ENCODE measurements at places on chromosomes 2 and 18.

- no peak for DNase-seq
Measured at GRCh38 chr2:160287476-160287875, 87.4 kb upstream of the ITGB6 start.

DNA sequence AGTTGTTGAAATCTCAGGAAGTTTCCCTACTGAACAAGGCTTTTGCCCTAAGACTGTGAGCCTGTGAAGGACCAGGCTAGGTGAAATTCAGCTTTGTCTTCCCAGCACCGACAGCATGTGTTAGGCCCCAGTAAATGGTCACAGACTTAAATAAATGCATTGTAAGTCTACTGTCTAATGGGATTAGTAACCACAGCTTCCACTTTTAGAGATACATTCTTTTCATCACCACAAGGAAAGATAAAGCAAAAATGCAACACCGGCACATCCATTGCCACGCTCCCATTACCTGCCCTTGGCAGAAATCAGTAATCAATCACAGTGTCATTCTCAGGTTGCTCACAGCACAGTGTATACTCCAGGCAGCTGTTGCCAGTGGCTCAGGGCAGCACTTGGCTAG, 59.3 kb downstream of the CRACDL start:
- DNase-seq, result no peak

DNA sequence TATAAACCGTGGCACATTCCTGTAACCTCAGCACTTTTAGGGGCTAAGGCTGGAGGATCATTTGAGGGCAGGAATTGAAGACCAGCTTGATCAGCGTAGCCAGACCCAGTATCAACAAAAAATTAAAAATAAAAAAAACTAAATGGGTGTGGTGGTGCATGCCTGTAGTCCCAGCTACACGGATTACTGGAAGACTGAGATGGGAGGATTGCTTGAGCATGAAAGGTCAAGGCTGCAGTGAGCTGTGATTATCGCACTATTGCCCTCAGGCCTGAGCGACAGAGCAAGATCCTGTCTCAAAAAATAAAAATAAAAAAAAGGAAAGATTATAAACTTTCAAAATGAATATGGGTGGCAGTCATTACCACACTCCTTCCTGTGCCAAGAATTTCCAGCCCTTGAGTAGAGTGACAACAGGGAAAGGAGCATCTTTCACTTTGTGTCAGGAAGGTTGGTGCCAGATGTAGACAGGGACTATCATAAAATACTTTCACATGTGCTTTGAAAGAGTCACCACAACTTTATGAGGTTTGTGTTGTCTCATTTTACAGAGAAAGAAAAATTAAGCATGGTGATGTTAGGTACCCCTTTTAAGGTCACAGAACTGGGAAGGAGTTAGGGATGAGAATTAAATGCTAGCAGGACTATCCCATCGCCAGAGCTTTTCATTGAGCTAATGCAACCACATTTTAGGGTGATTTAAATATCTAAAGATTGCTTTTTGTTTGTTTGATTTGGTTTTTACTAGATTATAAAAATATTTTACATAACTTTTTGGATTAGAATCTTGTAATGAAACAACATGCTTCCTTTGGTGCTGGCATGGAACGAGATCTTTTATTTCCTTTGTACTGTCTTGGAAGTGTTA, 1617.4 kb upstream of the ACVR2A start:
- DNase-seq, result no peak

DNA sequence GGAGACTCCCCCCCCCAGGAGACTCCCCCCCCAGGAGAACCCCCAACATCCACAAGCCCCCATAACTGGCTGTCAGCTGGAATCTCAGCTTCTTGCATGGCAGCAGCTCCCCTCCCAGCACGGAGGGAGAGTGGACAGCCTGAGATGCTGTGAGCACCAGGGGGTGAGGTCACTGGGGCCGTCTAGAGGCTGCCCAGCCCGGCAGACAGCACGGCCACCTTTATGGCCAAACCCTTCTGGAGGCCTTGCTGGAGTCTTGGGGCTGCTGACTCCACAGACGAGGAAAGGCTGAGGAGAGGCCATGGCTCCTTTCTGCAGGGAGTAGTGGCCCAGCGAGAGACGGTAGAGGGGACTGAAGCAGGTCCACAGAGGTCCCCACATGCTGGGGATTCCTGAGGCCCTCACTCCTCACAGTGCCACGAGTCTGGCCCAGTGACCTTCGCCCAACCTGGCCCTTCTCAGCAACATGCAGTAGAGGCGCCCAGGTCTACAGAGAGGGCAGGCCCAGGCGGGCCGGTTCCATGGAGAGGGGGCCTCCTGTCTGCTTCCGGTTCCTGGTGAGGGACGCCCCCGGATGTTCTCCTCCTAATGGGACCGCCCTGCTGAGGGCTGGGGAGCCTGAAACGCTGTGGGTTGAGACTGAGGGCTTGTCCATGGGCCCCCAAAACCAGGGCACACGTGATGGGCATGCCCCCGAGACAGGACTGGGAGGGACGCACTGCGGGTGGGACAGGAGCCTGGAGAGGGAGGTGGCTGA, 122.6 kb upstream of the CTDP1 start:
- DNase-seq, result no peak

DNA sequence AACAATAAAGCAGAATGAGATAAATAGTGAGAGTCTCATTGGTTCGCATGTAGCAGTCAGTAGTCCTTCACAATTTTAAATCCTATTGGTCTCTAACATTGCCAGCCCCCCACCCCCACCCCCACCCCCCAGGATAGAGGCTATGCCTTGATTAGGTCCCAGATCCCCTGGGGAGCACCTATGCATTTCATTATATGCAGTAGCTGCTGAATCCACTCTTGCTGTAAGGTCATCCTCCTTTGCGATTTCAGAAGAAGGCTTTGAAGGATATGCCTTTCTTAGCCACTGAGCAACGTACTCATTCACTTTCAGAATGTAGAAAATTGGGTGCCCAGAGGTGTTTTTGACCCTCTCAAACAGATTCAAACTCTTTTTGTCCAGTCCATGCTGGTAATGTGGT, 382.8 kb upstream of the GALNT5 start:
- DNase-seq, result no peak

DNA sequence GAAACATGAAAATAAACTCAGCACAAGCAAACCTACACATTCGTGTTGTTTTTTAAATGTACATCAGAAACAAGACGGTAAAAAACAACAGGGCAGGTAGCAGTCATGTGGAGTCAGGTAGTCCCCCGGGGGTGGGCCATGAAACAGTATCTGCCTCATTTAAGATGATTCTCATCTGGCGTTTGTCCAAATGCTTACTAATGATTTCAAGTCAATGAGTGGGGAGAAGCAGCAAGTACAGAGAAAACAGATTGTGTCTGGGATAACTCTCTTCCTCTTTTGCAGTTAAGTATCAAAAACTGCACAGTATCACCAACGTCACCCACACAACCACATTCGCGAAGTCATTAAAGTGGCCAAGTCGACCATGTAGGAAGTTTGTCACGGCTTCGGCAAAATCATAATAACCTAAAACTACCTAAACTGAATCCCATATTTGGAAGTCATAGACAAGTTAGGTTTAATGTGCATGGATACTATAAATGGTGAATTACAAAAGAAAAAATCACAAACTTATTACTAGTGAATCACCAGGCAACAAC, 1.3 kb downstream of the LAPTM4A start:
- peak; percentile 23 for DNase-seq

DNA sequence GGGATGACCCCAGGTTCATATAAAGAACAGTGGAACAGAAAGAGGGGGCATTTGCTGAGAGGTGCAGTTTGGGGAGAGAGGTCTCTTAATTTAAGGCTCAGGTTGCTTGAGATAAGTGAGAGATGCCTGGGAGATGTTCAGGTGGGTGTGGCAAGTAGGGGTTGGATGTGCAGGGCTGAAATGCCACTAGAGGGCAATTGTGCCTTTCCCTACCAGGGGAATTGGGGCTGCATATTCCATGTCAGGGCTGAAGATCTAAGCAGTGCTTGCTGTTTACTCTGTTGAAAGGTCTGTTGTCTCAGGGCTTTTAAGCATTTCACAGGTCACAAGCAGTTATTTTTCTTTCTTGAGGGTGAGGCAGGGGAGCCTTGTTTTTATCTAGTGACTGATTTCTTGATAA, 7.8 kb downstream of the CCDC85A start:
- DNase-seq, result peak; percentile 48

- no peak for DNase-seq
Measured at GRCh38 chr2:71154798-71155197, 24.4 kb downstream of the MPHOSPH10 start.

- no peak for DNase-seq
Measured at GRCh38 chr2:191270306-191271161, 25.3 kb downstream of the MYO1B start.

- no peak for DNase-seq
Measured at GRCh38 chr2:160437273-160437672, 56.3 kb downstream of the RBMS1 start.

DNA sequence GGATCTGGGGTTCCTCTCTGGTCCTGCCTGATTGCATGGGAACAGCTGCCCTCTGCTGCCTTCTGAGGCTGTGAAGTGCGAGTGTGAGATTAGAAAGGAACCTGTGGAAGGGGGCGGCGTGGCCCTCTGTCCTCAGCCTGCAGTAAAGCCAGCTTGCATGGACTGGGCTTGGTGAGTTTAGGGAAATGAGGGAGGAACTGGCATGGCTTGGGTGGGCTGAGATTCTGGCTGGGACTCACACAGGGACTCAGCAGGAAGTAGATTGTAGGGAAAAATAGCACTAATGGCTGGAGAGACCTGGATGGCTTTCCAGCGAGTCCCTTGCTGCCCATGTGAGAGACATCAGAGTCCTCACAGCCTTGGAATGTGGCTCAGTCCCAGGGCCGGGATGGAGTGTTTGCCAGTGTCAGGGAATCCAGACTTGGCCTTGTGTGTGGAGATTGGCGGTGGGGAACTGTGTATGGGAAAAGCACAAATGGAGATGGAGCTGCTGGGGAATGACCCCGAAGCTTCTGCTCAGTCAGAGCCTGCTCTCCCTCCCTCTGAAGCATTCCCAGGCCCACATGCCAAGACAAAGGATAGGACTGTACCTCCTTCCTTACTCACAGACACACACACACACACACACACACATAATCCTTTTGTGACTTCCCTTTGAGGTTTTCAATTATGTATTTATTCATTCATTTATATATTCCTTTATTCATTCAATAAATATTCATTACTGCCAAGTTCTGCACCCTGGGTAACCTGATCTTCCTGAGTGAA, 115.4 kb downstream of the ACAA2 start:
- DNase-seq, result no peak

GRCh38 chr2:165870346-165870745, 76.3 kb upstream of the GALNT3 start:
- DNase-seq, result no peak

- DNase-seq, result no peak
Measured at GRCh38 chr2:85713836-85714235, 19.7 kb downstream of the GNLY start.

DNA sequence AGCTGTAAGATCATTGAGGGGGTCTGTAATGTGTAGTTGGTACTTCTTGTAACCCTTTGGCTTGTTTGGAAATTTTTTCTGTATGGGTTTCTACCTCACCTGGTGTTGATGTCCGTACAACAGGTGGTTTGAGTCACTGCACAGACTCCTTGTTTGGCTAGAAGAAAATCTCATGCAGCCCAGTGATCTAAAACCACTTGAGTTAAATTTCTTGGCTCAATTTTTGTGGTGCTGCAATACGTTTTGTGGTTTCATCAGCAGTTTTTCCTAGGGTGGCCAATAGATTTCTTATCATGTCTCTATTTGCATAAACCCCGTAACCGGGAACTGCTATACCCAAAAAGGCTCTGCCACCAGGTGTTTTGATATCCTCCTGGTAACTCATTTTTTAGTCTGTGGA, 43.4 kb downstream of the CERS6 start:
- DNase-seq, result no peak

DNA sequence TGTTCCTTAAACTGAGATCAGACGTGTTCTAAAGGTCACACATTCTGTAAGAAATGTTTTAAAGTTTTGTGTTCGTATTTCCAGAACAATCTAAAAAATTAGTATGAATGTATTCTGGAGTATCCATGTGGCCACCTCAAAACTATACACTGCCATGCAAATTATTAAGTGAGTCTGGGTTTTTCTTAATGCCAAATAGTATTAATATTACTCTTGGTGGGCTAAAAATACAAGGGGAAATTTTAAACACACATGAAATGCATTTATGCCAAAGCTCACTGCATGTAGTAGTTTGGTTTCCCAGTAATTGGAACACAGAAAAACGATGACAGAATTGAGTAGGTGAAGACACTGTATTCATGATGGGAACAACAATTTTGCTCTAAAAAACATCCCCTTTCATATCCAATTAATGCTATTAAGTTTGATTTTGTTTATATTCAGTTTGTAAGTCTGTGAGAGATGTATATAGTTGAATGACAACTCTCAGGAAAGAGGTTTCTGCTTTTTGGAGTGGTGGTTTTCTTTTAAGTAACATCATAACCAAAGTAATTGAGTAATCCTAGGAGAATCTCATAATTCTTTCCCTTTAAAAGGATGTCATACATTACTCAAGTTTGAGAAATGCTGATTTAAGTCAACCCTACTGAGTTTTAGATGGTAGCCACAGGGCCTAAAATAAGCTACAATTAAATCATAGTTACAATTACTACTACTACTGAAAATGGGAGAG, 75.7 kb upstream of the CDCA7 start:
- DNase-seq, result no peak

GRCh38 chr2:205078762-205079161, 533.5 kb downstream of the PARD3B start:
- DNase-seq, result no peak

DNA sequence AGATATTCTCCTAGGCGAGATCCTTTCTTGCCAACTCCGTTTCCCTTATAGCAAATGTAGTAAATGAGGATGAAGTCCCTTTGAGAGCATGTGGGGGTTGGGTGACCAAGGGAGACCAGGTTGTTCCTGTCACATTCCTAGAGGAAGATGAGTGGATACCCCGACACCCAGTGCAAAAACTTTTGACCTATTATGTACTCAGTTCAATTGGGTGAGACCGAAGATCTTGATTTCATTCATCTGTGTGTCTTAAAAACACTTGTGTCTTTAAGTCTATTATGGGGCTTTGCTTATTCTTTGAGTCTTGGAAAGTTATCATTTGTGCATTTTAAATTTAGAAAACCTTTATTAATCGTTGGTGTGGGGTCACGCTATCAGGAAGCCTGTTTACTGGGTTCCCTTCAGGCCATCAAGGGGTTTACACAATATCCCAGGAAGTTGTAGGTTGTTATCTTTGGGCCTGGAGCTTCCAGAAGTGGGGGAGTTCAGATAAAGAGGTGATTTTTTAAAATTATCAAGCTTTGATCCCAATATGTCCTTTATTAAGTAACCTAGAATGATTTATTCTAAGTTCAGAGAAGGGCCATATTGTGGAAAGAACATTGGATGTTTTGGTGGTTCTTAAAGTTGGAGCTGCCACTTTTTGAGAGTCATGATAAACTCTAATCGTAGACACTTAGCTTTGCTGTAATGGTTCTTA, 2.8 kb downstream of the RHOB start:
- DNase-seq, result peak; percentile 19

- peak; percentile 81 for DNase-seq
Measured at GRCh38 chr2:207133820-207134519, 31.8 kb downstream of the KLF7 start.

GRCh38 chr2:111982822-111983221, 72.2 kb upstream of the TMEM87B start:
- DNase-seq, result no peak
